Islet precursor cell (in vitro differentiated cells): ENCODE measurements at places on chromosomes 2 and 18.

- DNase-seq, result no peak
Observed at GRCh38 chr2:210713122-210713521, 156.7 kb downstream of the CPS1 start.

DNA sequence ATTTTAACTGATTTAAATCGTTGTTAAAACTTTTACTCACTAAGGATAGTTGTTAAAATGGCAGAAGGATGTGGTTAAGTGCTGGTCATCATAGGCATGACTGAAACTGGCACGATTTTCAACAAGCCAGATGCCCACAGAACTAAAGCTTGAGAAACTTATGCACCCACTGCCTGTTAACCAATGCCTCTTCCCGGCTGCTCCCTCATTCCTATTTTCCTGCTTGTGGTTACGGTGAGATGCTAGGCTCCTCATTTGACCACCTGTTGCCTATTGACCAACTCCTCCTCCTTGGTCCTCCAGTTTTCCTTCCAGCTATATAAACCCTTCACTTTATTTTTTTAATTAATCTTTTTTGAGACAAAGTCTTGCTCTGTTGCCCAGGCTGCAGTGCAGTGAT is 238.7 kb downstream of the TFCP2L1 start:
- no peak for DNase-seq

DNA sequence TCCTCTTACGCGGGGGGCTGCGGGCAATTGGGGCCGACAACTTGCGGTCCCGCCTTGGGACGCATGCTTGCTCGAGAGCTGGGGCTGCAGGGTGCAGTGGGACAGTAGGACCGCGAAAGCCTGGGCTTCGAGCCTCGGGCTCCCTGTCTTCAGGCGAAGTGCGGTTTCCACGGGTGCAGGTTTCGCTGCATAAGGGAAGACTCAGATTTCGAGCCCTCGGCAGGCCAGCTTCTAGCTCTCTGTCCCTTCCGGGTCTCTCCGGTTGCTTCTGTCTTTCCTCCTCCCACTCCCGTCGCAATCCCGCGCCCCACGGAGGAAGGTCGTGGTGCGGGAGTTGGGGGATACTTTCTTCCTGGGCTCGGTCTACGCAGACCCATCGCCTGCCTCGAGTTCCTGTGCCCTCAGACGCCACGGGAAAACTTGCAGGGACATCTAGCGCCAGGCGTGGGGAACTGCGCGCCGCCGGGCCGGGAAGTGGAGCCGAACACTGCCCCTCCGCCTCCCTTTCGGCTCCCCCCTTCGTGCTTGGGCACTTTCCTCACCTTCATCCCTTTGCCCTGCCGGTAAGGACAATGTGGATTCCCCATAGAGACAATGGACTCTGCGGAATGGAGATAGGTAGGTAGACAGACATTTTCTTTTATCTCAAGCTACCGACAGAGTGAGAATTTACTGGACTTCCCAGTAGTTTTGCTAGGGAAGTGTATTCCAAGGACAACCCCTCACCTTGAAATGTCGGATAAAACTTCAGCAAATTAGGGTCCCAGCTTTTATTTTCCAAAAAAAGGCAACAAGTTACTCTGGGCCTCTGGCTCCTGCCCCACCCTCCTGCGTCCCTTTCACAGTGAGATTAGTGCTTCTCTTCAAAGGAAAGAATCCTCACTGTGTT is 4.2 kb upstream of the HOXD13 start:
- DNase-seq, result peak; percentile 80

- DNase-seq, result peak; percentile 55
Observed at GRCh38 chr2:111909079-111909478, 10.7 kb downstream of the MERTK start.

GRCh38 chr2:210539578-210540416 is 16.6 kb upstream of the CPS1 start:
- no peak for DNase-seq

GRCh38 chr2:109266496-109266895 is 137.5 kb downstream of the SH3RF3 start:
- DNase-seq, result no peak

DNA sequence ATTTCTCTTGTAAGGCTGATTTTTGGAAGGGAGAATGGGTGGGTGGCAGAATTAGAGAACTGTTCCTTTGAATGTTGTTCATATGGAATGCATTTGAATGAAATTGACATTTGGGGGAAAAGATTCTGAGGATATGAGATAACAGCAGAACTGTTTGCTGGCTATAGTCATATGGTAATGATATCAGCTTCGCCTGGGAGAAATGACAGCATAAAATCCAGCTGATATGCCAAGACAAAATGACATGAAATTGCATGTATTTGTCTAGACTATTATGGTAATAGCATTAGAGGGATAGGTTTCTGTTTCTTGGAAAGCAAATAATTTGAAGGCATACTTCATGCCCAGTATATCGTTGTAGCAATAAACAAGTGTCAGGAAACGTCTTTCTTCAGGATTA is 150.8 kb upstream of the SPATS2L start:
- no peak for DNase-seq

DNA sequence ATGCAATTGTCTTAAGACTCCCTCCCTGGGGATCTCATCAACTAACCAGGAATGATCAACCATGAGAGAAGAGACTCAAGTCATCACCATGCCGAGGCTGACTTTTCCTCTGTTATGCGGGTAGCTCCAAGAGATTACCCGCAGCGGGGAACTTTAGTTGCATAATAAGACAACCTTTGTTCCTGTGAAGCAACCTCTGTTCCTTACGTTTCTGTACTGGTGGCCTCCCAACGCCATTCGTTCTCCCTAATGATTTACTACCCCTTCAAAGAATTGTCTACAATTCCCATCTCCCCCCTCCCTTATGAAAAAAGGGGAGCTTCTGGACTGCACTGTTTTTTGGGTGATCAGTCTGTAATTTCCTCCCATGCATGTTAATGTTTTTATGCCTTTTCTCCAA is 66.1 kb upstream of the LRPPRC start:
- no peak for DNase-seq

- DNase-seq, result no peak
Observed at GRCh38 chr18:54323970-54324369, 33.7 kb downstream of the STARD6 start.

DNA sequence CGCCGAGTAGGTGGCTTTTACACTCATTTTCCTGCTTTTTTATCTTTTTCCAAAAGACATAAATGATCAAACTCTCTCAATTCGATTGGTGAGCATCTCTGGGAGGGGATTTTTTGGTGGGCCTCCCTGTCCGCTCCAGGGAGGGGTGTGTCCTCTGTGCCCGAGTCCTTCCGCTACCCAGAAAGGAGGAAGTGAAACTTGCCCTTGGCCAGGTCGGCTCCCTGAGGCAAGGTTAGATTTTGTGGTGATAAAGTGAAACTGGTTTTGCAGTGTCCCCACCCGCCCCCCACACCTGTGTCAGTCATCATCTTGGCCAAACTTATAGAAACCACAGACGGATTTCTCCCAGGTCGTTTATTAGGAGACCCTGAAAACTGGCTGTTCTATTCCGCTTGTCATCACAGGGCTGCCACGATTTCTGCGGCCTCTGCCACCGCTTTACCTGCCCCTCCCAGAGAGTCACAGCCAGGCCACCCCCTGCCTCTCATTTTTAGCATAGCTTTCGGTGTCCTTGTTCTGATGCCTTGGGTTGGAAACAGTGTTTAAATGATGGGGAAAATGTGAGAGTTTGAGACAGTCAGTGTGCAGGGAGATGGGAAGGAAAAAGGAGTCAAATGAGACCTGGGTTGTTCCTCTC is 93.6 kb downstream of the SH3BP4 start:
- DNase-seq, result no peak

- DNase-seq, result no peak
Observed at GRCh38 chr2:101367508-101367907, 19.8 kb downstream of the CREG2 start.

- DNase-seq, result no peak
Observed at GRCh38 chr2:68870215-68870614, 982 bp downstream of the BMP10 start.

- DNase-seq, result no peak
Observed at GRCh38 chr2:182509216-182509615, 82.4 kb upstream of the PDE1A start.

GRCh38 chr2:168460571-168460970 is 4.5 kb downstream of the CERS6 start:
- peak; percentile 78 for DNase-seq

DNA sequence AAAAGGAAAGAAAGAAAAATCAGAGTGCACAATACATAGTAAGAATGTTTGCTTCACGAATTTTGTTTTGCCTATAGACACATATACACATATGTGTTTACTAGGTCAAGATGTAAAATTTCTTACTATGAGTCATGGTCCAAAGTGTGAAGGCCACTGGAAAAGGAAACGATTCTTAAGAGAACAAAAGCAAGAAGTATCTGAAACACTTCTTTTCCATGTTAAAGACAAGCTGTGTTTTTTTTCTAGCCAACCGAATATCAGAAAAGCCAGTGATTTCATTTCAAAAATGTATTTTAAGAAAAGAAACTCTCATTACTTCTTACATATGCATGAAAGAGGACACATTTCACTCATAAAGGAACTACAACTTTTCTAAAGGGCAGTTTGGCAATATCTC is 24.9 kb downstream of the PECR start:
- no peak for DNase-seq

DNA sequence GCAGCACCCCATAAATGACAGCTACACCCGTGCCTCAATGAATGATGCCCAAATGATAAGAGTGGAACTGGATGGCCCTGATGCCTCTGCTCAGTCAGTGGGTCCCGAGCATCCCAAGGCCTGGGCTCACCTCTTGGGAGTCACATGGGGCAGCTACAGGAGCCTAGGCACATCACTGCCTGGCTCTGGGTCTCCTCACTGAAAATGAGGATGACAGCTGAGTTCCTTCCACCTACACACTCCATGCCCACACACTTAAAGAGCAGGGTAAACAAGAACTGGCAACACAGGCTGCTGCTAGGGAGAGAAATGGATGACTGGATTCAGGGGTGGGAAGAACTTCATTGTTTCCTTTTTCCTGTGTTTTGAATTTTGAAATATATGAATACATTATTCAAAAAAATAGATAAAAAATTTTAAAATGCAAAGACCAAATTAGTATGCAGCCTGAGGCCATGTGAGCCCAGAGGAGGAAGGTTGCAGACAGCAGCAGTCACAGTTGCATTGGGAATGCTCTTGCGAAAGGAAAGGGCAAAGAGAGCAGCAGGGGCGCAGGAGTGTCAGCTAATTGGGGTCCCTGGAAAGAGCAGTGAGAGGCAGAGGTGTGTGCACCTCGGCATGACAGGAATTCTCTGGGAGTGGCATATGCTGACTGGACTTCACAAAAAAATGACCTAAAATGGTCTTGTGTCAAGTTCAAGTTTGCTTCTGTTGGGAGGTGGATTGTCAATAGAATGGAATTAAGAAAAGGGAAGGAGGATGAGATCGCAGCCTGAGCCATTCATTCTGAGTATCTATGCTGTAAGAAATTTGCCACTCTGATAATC is 327.1 kb downstream of the CELF4 start:
- no peak for DNase-seq

DNA sequence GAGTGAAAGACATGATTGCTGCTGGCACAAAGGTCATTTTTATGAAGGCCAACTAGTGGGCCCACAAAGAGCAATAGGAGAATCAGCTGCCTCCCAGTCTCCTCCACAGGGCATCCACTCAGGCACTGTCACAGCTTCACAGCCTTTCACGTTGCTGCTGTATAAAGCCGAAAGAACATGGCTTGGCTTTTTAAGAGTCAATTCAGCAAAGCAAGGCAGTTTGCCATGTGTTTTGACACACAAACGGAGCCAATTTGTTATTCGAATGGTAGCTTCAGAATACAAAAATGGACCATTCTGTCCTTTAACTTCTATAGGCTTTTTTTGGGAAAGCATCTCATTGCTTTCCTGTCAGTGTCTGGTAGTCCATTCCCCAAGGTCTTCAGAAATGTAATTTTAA is 283.4 kb upstream of the PARD3B start:
- no peak for DNase-seq
